ENCODE measurements at places on chromosomes 16 and 17.

DNA sequence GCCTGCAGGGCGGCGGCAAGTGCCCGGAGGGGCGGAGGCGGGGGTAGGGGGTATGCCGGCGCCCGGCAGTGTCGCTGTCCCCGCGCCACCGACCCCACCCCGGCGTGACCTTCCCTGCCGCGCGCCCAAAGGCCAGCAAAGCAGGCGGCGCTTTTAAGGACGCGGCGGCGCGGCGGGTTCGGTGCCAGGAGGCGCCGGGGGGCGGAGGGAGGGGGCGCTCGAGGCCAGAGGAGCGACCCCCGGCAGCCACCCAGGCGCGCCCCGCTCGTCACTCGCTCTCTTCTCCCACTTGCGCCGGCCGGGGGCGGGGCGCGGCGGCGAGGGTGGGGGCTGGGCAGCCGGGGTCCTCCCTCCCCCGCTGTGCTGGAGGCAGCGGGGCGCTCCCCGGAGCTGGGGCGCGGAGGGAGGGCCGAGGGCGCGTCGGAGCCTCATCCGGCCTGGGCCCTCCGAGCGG, 8.6 kb upstream of the BAHCC1 start:
- no peak for DNase-seq

DNA sequence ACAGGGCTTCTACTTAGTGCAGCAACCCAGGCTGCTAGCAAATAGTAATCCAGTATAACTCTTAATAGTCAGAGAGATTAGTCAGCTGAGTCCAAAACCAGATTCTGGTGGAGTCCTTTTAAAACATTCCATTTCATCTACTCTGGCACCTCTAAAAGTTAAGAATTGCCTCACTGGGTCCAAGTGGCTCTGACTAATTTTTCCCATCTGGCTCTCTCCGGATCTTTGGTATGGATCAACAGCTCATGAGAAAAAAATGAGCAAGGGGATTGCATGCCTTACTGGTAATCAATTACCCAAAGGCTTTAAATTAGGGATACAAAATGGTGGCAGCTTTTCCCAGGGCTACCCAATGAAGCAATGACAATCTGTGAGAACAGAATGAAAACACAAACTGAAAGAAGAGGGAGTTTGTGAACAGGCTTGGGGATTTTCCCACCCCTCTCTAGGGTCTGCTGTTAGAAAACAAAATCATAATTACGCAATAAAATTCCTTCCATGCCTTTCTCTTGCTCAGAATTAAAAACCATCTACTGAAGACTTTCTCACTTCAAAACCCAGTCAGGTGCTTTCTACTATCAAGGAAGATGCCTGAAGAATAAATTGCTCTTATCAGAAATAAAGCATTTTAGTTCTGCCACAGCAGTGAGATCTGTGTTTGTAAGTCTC, 84.6 kb upstream of the PMFBP1 start:
- no peak for DNase-seq

- DNase-seq, result no peak
These were observed 23.5 kb downstream of the ORC6 start for GRCh38 chr16:46712911-46713310.

DNA sequence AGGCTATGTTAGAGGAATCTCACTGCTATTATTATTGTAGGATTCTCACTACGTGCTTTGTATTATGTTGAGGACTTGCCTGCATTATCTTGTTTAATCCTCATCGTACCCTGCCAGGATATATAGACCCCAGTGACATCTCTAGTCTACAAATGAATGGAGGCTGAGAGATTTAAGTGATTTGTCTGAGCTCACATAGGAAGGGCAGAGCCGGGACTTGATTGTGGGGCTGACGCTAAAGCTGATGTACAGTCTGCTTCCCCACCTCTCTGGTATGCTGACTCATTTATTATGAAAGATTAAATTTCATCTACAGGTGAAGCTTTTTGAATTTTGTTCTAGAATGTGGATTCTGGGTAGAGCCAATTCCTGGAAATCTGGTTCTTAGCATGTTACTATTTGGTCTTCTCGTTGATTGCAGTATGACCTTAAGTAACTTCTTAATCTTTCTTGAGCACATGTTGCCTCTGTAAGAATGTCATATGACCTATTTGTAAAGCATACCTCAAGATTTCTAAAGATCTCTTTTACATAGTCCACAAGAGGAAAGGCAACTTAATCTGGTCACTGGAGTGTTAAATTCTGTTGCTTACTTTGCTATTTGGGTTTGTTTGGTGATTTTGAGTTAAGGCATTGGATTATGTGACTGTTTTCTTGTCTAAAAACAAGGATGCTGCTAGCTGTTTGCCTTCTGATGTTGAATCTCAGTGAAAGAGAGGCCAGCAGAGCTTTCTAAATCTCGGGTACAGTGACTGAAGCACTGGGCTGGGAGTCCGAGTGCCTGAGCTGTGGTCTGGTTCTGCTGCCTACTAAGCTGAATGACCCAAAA, 12.4 kb downstream of the METTL9 start:
- DNase-seq, result no peak

GRCh38 chr16:22727285-22728166, 86.4 kb upstream of the HS3ST2 start:
- DNase-seq, result no peak

DNA sequence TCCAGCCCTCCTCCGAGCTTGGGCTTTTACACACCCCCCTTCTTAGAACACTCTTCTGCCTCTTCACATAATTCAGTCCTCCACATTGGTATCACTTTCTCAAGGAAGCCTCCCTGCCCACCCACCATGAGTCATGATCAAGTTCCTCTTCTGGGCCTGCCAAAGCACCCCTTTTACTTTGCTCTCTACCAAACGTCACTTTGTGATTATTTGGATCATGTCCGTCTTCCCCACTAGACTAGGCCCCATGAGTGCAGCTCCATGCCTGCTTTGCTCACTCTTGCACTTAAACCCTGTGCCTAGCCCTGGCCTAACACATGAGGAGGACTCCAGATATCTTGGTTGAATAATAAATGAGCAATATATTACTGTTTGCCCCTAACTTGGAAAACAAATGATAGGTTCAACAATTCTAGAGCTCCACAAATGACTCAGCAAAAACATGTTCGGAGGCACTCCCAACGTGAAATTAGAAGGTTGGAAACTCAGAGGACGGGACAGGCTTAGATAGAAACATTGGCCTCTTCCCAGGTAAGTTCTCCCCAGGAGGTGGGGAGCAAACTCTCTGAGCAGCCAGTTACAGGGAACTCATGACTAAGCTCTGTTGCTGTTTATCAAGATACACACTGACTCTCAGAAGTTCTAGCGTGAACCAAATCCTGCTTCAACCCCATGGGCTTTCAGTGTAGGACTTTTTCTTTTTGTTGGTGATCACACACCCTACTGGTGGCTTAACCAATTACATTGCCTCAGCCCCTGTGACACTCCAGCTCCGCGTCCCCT, 28.3 kb downstream of the G6PC1 start:
- no peak for DNase-seq

DNA sequence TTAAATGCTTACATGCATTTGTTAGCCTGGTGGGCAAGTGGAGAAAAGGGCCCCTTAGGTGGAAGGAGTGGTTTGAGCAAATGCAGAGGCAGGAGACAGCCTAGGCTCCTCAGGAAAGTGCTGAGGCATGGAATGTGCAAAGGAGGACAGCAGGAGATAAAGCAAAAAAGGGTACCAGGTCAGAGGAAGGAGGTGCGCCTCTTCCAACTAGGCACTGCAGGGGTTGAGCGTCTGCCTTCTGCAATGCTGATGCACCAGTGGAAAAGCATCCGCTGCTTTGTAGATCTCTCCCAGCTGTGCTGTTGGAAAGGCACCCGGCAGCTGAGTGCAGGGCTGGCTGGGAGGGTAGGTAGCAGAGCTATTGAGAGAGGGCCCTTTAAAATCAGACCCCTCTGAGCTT, 287.0 kb upstream of the XYLT1 start:
- DNase-seq, result no peak

DNA sequence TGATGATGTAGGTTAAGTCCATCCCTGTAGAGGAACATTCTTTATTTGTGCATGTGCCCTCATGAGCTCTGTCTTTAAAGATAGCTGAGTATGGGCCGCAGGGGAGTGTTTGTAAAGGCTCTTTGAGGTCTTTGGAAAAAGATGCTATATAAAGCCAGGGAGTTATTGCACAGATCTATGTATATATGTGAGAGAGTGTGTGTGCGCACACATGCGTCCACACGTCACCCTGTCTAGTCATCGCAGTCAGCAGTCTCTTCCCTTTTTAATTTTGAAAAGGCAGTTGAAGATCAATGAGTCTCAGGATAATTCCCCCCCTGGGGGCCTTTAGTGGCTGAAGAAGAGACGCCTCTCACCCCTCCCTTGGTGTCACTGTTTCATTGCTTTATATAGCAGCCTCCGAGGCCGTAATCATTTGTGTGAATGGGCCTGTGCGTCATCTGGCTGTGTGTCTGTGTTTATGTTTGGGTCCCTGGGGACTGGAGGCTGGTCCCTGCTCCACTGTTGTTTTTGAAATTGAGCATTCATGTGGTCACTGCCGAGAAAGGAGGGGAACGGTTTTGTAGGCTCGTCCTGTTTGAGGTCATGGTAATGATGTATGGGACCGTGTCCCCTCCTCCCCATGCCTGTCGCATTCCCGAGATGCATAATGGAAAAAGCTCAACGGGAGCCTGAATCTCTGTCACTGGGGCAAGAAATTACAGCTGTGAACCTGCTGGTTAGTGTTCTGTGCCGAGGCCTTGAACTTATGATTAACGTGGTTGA, 143.9 kb downstream of the SNX29 start:
- no peak for DNase-seq

- no peak for DNase-seq
These were observed 26.3 kb upstream of the MGAT5B start for GRCh38 chr17:76841776-76842405.

DNA sequence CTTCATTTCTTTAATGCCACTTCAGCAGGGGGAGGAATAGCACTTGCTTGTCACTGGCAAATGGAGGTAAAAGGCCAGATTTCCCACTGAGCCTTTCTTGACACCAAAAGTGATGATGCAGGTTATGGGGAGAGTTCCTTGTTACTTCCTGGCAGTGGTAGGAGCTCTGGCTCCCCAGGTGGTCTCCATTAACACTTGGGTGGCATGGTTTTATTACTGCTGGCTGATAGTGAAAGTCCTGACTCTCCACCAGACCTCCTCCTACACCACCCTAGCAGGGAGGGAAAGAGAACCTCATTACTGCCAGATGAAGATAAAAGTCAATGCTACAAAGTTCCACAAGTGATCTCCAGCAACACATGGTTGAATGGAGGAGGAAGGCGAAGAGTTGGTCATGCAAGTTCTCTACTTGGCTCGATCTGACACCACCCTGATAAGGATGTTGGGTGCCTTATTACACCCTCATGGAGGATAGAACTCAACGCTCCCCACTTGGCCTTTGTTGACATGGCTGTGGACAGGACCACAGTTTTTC, 152.7 kb upstream of the GNAO1 start:
- no peak for DNase-seq

DNA sequence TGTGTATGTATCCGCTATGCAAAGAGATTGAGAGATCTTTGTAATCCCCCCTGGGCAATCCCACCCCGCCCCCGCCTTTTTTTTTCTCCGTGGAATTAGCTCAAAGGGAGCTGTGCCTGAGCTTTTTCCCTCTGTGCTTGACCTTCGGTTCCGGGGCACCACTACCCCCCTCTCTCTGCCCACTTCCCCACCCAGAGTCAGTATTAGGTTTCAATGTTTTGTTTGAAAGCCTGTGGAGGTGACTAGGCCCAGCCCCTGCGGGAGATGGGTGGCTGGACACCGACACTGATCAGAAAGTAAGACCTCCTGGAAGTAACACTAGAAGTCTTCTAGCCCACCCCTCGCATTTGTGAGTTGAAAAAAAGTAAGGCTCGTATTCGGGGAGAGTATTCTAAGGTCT, 7.0 kb downstream of the CBLN1 start:
- DNase-seq, result no peak

DNA sequence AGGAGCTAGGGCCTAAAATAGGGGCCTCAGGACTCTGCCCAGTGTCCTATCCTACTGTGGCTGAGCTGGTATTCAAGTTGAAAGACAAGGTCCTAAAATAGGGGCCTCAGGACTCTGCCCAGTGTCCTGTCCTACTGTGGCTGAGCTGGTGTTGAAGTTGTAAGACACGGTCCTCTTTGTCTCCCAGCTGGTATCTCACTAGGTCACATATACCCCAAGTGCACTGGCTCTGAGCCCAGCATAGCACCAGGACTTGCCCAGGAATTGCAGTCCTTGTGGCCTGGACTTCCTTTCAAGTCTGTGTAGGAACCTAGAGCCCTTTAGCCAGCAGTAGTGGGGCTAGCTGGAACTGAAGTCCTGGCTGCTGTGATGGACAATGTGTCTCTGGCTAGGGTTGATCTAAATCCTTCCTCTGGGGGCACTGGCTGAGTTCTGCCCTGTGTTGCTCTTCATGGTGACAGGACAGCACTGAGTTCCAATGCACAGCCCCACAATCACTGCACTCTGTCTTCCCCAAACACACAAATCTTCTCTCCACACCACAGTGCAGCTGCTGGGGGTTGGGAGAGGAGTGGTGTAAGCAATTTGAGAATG, 260.5 kb downstream of the HAPSTR1 start:
- no peak for DNase-seq

- no peak for DNase-seq
These were observed 1.5 kb downstream of the GAS7 start for GRCh38 chr17:10196941-10197340.

GRCh38 chr17:40922239-40922638, 15.2 kb downstream of the KRT23 start:
- no peak for DNase-seq

- DNase-seq, result no peak
These were observed 47.0 kb downstream of the FZD2 start for GRCh38 chr17:44604116-44604761.

GRCh38 chr16:16868727-16869126, 489.8 kb downstream of the NPIPA7 start:
- DNase-seq, result no peak

- no peak for DNase-seq
These were observed 30.9 kb downstream of the BRIP1 start for GRCh38 chr17:61832463-61832862.

DNA sequence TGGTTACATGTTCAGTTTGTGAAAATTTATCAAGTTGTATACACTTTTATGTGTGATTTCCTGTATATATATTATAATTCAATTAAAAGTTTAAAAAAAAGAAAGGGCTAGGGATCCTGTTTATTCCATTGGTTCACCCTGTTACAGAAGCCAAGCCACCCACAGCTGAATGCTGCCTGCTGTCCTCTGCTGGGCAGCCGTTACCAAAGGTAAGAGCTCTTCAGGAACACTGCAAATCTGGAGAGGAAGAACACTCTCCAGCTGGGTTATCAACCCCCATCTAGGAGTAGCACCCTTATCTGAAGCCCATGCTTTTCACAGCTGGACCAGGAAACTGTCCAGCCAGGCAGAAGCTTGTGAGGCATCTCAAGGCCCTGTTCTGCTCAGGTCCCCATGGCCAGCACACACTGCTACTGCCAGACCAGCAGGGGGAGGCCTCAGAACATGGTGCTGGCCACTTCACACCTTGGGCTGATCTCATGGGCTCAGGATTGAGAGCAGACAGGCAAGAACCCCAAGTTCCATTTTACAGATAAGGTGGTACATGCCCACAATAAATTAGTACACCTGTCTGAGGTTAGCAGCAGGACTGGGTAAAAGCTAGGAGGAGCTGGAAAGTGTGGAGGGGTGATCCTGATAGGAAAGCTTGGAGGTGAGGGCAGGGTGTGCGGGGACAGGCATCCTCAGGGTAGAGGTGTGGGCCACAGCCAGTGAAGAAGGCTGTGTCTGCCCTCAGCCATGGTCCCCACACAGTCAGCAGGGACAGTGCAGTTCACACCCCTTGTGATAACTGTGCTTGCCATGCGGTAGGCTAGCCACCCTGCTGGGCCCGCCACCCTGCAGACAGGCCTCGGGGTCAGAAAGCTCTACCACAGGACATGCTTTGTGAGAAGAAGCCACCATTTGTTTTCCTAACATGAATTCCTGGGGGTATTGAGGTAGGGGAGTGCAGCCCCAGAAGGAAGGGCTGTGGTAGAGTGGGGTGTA, 54.3 kb upstream of the SREBF1 start:
- no peak for DNase-seq
